ENCODE measurements at places on chromosomes 5 and 9.

GRCh38 chr9:87402537-87402936, 95.1 kb upstream of the DAPK1 start:
- DNase-seq = no peak

- no peak for DNase-seq
Measured at GRCh38 chr5:83406906-83407305, 64.6 kb upstream of the VCAN start.

DNA sequence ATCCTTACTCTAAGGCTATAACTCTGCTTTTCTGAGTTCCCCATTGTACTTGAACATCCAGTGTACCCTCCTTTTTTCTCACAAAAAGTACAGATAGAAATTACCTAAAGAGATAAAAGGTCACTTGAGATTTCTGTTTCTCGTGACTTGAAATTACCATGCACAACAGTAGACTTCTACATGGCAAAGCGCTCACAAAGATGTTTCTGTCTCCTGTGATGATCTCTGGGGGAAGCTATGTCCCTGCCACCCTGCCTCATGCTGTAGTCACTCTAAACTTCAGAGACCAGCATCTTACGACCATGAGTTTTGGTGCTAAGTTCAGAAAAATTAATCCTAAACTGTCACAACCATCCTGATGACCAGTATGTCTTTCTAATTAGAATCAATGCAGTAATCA, 36.2 kb downstream of the NFIB start:
- DNase-seq = no peak

GRCh38 chr9:114799925-114800324, 5.9 kb downstream of the TNFSF15 start:
- no peak for DNase-seq

- no peak for DNase-seq
Measured at GRCh38 chr9:91034521-91034920, 232.9 kb downstream of the SYK start.

DNA sequence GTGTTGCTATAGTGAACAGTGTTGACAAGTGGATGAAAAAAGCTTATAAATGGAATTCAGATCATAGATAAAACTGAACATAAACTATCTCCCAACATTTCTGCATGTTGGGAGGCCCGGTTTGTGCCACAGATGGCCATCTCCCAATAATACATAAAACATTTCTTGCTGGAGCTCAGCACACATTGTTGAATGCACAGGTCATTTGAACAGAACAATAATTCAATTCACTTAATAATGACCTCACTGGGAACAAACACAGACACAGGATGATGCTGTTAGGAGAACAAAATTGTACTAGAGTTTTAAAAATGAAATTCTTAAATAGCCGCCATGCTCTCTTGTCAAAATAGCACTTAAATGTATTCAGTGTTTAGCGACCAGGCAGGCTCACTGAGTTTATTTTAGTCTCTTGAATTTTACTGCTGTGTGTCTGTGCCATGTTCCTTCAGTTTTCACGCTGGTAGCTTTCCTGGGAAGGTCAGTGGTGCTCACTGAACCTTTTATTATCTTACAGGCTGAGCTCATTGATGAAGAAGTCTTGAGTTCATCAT, 85.0 kb upstream of the SSBP2 start:
- DNase-seq = peak; percentile 37

Data from AG10803 (cell line).